ENCODE measurements at places on chromosomes 5 and 9.

- DNase-seq: no peak
Observed at GRCh38 chr5:168156170-168156569, 135.3 kb upstream of the WWC1 start.

DNA sequence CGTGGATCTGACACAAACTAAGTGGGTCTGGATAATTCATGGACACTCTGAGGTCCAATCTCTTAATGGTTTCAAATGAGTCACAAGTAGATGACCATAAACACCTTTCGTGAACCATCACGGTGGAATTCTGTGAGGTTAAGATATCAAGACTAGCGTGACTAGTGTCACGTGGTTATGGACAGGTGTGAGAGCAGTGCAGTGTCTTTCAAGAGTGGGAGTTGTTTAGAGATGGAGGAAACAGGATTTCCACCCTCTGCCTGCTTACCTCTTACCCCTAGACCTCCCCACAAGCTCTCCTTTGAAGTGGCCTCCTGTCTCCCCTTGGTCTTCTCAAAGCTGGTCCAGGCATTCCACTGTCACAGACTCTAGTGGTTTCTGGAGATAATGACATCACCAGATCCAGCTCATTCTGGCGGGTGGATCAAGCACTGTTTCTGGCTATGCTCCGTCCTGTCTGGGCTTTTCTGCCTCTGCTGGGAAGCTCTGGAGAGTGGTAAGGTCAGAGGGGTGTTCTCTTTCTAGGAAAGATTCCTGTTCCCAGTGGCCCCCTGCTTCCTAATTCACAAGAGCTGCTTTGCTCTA lies 20.0 kb upstream of the ZNF782 start:
- no peak for DNase-seq

GRCh38 chr9:115207003-115207836 lies 89.3 kb upstream of the TNC start:
- no peak for DNase-seq

GRCh38 chr5:68368311-68369022 lies 152.9 kb downstream of the PIK3R1 start:
- DNase-seq: no peak

DNA sequence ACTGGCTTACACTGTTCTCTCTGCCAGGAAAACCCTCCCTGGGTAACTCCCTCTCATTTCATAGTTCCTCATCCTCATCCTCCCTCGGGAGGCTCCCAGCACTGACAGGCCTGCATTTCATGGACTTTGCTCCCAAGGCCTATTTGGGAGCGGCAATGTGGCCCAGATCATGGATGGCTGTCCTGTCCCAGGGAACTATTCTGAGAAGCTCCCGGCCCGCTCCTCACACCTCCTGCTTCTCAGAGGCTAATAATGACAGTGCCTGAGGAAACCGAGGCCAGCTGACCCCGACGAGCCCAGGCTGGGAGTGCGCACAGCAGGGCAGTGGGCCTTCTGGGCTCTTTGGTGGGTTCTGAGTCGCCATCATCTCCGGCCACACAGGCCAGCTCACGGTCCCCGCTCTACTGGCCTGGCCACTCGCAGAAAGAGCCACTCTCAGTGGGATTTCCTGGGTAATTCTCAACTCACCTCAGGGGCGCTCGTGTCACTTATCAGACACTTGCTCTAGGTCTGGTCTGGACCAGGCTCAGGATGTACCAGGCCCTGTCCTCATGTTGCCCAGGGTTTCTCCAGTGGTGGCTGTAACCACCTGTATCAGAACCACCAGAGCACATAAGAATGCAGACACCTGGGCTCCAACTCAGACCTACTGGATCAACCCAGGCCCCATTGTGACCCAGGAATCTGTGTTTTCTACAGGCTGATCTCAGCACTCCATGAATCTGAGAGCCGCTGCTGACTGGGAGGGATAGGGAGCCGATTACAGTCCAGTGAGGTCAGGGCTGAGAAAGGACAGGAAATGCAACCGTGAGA lies 2.0 kb upstream of the DOLPP1 start:
- no peak for DNase-seq

DNA sequence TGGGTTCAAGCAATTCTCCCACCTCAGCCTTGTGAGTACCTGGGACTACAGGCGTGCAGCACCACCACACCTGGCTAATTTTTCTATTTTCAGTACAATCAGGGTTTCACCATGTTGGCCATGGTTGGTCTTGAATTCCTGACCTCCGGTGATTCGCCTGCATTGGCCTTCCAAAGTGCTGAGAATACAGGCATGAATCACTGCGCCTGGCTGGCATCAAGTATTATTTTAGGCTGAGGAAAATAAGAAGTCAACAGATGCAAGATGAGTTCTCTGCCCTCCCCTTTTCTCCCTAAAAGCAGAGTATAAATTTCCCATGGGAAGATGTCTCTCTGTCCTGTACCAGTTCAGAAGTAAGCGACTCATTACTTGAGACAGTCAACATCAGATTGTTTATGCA lies 71.5 kb downstream of the ELAVL2 start:
- DNase-seq: no peak

GRCh38 chr9:101504188-101504587 lies 29.5 kb upstream of the RNF20 start:
- DNase-seq: no peak

- DNase-seq: no peak
Observed at GRCh38 chr9:70119786-70120185, 76.1 kb downstream of the MAMDC2 start.

DNA sequence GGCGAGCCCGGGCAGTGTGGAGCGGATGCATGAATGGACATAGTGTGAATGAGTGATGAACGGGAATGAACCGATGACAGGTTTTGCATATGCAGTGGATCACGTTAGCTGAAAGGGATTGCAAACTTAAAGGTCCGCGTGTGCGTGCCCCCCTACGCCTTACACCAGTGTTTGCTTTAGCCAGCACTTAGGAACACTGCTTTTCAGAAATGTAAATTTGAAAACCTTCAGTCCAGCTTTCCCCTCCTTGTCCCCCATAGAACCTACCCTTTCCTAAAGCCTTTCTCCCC lies 692 bp downstream of the PSAT1 start:
- no peak for DNase-seq

- DNase-seq: no peak
Observed at GRCh38 chr5:406041-406440, 36.9 kb upstream of the EXOC3 start.

GRCh38 chr5:104538734-104539133 lies 976.1 kb upstream of the NUDT12 start:
- DNase-seq: no peak

GRCh38 chr5:93622240-93622885 lies 39.3 kb downstream of the NR2F1 start:
- DNase-seq: no peak

DNA sequence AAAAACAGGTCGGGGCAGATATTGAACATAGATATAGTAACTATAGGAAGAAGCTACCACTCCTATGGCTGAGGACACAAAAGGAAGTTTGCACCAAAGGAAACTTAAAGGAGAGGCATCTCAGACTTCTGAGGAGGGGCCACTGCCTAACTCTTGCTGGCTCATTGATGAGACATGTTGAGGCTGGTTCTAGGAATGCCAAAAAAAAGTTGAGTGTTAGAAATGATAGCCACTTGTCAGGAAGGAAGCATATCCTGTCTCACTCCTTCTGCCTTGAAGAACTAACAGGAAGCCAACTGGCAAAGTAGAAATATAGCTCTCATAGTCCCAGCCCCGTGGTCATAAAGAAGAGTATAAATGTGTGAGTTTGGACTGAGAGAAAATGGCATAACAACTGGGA lies 23.3 kb upstream of the STOM start:
- no peak for DNase-seq

DNA sequence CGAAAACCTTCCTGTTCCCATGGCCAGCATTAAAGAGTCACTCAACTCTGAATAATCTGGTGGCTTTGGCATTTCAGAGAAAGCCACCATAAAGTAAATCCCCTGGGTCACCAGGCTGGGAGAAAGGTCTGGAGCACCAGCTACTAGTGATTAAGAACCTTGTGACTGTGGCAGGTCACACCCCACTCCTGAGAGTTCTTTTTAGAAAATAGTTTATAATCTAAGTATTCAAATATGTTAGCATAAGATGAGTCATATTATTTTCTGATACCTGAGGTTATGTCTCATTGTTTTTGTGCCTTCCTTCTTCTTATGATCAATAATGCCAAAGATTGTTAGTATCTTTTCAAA lies 351.7 kb downstream of the ARRDC3 start:
- no peak for DNase-seq

GRCh38 chr5:159826351-159827214 lies 89.7 kb upstream of the ADRA1B start:
- no peak for DNase-seq

- DNase-seq: no peak
Observed at GRCh38 chr5:100423330-100423729, 111.8 kb upstream of the FAM174A start.

DNA sequence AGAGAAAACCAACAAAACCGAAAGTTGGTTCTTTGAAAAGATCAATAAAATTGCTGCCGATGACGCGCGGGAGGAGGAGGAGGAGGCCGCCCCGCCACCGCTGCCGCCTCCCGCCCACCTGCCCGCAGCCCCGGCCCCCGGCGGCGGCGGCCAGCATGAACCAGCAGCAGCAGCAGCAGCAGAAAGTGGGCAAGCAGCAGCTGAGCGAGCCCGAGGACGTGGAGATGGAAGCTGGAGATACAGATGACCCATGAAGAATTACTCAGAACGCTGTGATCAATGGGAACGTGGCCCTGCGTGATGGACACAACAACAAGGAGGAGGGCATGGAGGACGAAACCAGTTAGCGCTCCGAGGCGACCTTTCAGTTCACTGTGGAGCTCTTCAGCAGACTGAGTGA lies 53.9 kb upstream of the EFNA5 start:
- DNase-seq: no peak

DNA sequence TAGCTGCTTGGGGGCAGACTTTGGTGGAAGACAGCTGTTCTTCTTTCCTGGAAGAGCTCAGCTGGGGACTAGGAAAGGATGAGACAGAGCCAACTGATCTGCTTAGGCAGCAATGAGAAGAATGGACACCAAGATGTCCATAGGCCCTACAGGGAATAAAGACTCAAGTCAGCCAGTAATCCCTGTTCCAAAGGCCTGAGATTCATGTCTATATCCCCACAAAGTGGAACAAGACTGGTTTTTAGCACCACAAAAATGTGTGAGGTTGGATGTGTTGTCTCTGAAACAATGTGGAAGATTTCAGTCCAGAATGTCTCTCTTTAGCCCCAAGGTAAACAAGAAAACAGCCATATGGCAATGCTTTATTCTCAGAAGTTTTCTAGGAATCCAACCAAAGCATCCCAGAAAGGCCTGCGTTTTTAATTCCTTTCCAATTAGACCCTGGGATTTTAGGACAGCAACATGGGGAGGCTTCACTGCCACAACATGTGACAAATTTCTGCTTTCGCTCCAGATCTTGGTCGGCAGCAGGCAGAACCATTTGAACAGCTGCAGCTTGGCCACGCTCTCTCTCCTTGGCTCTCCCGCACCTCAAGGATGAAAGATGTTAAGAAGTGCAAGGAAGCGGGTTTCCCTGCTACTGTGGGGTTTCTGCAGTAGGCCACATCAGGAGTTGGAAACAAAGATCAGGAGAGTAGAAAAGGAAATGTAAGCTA lies 245.1 kb downstream of the FSTL4 start:
- DNase-seq: no peak

- no peak for DNase-seq
Observed at GRCh38 chr5:135559354-135559753, 19.4 kb downstream of the CXCL14 start.

DNA sequence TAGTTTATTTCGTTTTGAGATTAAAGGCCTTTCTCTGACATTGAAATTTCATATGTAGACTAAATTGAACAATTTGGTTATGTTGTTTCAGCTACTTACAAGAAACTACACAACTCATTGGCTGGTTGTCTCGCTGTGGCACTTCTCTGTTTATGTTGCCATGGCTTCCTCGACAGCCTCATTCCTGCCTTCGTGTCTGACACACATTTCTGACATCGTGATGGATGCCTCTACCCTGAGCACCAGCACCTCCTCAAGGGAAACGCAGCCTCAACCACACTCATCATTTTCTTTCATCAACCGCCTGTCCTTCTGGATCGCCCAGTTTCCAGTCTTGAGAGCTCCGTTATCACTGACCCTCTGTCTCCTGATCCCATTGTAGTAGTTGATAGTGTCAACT lies 562.8 kb downstream of the PDE4D start:
- no peak for DNase-seq

DNA sequence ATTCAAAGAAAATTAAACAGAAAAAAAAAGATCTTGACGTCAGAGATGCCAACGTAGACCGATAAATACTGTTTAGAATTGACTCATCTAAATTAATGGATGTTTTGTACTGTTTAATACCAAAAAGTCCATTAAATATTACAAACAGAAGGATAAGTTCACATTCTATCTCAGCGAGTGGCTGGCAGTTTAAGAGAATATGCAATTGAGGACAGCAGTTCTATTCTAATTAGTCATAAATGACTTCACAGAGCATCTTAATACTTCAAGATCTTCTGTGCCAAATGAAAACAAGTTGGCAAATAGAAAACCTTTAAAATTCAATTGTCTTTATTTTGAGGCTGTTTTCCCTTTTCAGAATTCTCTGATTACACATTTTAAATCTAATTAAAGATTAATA lies 326.6 kb upstream of the NREP start:
- no peak for DNase-seq

DNA sequence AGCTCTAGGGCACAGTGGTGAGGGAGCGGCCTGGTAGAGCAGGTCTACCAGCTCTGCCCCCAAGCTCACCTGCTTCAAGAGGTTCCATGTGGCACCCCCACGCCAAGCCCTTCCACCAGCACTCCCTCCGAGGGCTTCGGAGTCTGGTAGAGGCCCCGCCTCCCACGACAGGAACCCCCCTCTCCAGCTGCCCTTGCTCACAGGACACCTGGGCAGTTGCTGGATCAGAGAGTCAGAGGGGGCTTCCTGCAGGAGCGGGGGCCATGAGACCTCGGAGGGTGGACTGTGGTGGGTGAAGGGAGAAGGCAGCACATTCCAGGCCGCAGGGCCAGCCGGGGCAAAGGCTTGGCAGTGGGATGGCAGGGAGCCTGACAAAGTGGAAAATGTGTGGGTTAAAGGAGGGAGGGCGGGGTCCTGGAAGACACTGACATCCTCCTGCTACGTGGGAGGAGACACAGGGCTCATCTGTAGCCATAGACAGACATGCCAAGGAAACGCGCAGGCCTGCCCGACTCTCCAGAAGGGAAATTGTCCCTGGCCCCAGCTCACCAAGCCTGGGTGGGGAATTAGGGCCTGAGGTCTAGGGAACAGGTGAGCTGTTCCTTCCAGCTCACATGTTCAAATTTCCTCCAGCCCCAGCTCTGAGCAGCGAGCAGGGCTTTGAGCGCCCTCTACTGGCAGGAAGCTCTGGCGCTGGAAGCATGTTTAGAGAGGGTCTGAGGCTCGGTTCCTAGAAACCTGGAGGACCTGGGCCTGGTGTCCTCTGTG lies 74.2 kb downstream of the NTNG2 start:
- peak; percentile 79 for DNase-seq

DNA sequence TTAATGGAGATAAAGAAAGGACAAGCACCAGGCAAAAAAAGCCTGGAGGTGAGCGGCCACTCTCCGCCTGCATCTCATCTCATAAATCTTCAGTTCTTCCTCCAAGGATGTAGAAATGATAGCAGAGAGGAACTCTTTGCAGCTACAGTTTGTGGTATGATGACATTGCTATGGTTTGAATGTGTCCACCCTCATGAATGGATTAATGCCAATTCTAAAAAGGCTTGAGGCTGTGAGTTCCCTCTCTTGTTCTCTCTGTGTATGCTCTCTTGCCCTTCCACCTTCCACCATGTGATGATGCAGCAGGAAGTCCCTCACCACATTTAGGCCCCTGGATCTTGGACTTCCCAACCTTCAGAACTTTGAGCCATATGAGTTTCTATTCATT lies 126.4 kb downstream of the SPOCK1 start:
- DNase-seq: no peak
